ENCODE measurements at places on chromosomes 6 and 20.

GRCh38 chr6:165986914-165987482, 180.7 kb downstream of the TBXT start:
- DNase-seq: no peak

DNA sequence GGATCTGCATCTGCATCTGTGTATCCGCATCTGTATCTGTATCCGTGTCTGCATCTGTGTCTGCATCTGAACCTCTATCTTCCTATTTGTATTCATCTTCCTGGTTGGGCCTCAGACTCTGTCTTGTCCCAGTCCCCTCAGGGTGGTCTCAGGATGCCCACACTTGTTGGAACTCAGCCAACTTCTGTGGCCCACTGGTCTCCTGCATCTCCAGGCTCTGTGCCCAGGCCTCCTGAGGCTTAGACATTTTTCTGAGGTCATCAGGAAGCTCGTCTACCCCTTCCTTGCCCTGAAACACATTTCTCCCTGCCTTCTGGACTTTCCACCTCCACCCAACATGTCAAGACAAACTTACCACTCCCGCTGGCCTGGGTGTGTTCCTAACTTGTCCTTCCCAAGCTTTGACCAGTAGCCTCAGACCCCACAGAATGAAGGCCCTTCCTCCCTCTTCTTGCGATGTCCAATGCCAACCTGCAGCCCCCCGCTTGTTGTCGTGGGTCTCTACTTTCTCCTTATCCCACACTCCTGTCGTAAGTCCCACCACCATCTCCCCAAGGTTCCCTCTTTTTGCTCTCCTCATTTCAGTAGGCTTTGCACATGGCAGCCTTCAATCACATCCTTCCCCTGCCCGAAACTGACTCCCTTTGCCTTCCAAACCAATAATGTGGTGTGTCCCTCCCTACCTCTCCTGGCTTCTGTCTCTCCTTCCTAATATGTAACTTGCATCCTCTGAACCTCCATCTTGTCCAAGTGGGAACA, 176.5 kb downstream of the DLL1 start:
- DNase-seq: no peak

DNA sequence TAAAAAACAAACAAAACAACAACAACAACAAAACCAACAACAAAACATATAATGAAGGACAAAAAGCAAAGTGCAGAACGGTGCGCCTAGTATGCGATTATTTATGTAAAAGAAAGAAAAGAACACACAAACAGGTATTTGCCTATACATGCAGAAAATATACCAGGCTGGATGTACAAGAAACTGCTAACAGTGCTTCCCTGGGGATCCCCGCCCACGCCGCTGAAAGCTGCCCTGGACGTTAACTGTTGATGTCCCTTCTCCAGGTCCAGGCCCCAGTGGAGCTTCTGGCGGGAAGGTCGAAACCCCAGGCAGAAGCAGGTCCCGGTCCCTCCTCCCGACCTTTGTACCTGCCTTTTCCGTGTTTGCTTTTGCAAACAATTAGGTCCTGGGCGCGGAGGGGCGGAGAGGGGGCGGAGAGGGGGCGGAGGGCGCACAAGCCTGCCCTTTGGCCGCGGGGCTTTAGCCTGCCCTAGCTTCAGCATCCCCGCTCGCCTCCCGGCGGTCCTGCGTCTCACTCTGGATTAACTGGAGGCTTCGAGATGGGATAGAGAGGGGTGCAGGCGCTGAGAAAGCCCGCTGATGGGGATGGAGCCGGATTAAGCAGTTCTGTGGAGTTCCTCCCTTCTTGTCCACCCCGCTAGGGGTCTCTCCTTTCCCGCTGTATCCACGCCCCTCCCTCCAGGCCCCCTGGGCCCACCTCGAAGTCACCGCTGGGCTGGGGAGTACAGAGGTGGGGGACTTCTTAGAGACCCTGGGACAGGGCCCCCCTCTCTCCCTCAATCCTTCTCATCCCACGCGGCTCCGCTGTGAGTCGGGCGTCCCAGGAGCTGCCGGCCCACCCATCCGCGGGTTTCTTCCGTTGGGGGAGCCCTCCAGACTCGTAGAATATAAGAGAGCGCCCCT, 8.2 kb upstream of the AHCY start:
- no peak for DNase-seq

DNA sequence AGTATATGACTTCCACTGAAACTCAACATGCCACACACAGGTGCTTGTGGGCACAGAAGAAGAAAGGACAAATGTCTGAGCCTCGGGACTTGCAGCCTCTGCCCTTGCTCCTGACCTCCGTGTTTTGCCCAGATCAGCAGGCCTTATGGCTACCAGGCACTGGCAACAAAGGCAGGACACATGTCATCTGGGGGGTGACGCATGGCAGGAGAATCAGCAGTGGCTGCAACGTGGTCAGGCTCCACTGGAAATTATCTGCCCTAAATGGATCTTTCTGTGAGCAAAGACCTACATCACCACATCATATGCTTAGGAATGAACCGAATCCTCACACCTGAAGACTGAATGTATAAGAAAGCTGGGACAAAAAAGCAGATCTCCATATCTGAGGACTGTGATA, 78.9 kb downstream of the ELOVL5 start:
- no peak for DNase-seq

DNA sequence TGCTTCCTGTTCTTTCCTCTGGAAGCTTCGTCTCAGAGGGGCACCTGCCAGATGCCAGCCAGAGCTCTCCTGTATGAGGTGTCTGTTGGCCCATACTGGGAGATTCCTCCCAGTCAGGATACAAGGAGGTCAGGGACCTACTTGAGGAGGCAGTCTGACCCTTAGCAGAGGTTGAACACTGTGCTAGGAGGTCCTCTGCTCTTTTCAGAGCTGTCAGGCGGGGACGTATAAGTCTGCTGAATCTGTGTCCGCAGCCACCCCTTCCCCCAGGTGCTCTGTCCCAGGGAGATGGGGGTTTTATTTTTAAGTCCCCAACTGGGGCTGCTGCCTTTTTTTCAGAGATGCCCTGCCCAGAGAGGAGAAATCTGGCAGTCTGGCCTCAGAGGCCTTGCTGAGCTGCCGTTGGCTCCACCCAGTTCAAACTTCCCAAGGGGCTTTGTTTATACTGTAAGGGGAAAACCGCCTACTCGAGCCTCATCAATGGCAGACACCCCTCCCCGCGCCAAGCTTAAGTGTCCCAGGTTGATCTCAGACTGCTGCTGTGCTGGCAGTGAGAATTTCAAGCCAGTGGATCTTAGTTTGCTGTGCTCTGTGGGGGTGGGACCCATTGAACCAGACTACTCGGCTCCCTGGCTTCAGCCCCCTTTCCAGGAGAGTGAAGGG, 326.7 kb downstream of the BCKDHB start:
- no peak for DNase-seq

- DNase-seq: no peak
Observed at GRCh38 chr20:60867589-60867988, 384.5 kb upstream of the CDH4 start.

- no peak for DNase-seq
Observed at GRCh38 chr6:16570946-16571345, 190.3 kb downstream of the ATXN1 start.

DNA sequence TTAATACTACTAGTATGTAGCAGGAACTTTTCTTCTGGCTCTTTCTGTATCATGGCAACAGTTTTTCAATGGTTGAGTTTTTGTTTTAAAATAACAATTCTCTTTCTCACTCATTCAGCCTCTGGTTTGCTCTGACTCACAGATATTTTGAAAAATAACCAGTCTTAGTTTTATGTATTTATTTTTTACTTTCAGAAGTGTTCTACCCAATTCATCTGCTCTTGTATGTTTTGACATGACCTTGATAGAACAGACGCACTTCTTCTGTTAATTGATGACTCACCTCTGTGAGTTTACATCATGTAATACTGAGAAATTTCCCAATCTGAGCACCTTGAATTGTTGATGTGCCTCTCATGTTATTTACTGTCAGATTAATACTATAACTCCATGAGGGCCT, 178.9 kb downstream of the SASH1 start:
- no peak for DNase-seq

DNA sequence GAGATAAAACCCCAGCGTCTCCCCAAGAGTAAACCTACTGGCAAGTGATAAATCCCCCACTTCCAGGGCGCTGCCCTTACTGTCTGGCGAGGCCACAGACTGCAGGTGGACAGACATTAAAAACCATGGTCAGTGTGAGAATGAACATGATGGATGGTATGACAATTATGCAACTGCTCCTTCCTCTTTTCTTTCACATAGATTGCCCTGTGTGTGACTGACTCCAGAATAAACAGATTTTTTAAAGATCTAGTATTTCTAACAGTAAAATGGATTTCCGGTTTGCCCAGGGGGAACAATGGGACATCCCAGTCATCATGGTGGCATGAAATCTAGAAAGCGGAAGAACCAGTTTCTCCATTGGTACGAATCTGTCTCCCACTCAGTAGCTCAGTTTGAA, 153.7 kb downstream of the FOXC1 start:
- DNase-seq: no peak

- no peak for DNase-seq
Observed at GRCh38 chr20:51059862-51060261, 37.0 kb upstream of the KCNG1 start.

DNA sequence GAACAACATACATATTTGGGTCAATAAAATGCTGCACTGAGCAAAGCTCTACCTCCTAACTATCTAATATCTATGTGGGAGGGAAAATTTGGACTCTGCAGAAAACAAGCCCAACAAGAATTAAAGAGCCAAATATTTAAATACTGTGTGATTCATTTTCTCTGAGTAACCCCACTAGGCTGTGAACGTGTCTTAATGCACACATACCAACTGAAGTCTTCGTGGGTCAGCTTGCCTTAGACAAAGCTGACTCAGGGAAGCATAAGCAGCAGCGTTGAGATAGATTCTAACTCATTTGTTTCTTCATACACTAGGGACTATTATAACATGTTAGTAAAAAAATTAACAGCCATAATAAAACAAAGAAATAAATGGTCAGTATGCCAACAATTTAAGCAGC, 114.3 kb downstream of the GJA1 start:
- DNase-seq: no peak

DNA sequence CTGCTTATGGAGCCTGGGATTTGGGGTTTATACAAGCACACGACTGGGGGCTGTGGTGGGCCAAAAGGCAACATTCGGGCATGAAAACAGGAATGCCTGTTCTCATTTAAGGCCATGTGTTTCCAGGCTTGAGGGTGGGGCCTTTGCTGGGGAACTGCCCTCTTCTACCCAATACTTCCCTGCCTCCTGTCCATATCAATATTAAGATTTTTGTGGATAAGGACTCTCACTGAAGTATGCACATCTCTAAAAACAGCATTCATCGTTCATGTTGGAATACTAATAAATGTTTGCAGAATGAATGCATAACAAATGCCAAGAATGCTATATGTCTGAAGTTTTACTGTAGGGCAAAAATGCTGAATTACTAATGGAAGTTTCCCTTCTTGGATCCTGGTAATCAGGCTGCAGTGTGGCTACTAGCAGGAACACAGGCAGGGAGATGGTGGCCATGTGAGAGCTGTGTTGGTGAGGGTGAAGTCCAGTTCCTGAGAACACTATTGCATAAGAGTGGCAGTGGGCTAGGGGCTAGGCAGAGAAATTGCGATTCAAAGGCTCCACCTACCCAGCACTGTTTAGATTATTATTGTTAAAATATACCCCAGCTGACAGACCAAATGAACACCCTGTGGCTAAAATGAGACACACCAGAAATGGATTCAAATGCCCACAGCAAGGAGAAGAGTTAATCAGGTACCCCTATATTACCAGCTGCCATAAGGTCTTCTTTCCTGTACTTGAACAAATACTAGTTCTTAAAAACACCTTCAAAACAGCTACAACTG, 644.3 kb downstream of the EPM2A start:
- DNase-seq: no peak

GRCh38 chr6:109397020-109397419, 14.8 kb upstream of the CD164 start:
- no peak for DNase-seq

DNA sequence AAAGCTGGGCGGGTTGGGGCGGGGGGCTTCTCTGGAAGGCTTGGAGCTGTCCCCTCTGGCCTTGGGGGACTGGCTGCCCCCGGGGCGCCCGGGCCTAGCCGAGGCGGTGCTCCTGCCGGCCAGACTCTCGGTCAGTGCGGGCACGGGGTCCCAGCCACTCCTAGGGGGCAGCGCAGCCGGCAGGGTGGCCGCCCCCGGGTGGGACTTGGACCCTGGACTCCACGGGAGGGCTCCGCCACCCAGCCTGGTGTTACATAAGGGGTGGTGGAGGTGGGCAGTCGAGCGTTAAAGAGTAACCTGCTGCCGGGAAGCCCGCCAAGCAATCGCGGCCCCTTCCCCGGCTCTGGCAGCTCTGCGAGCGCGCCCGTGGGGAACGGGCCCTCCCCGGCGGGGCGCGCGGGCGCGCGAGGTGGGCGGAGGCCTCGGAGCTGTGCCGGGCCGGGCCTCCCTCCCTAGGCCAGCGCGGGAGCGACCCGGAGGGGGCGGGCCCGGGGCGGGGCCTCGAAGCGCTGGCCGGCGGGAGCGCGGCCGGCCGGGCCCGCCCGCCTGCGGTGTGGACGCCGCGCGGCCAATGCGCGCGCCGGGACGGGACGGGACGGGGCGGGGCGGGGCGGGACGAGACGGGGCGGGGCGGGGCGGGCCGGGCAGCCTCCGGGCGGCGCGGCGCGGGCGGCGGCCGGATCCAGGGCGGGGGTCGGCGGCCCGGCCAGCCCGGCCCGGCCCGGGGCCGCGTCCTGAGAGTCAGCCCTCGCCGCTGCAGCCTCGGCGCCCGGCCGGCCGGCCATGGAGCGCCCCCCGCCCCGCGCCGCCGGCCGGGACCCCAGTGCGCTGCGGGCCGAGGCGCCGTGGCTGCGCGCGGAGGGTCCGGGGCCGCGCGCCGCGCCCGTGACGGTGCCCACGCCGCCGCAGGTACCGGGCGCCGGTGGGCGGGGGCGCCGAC, at the start of gene SLC2A4RG:
TSS of gene SLC2A4RG (plus strand) at position 647 of the 940 bp plus-strand sequence. CDS start at position 784, 137 bp downstream.
- peak; percentile 64 for DNase-seq

- peak; percentile 85 for DNase-seq
Observed at GRCh38 chr20:63979557-63980316, at the start of gene SAMD10. Gene SAMD10, minus strand, starts transcription at chr20:63979642. Its CDS starts 175 bp downstream, at chr20:63979467.

DNA sequence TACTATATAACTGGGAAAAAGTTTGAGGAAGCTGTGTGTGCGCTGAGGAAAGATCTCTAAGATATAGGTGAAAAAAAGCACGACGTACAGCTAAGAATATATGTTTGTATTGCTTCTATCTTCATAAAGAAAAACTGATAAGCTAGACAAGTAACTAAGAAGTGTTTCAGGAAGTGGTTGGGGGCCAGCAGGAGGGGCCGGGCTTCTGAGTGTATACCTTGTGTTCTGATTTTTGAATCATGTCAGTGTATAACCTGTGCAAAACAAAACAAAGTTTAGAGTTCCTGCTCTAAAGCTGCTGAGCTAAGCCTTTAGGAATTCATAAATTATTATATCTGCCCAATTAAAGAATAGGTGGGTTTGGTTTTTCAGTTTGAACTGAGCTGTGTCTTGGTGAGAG, 7.9 kb upstream of the OSER1 start:
- no peak for DNase-seq

- DNase-seq: no peak
Observed at GRCh38 chr20:21681234-21681921, 24.1 kb upstream of the PAX1 start.
